Activated B cell treated with CpG ODN at 0.5 μM for 24 hours (primary cell): ENCODE measurements at places on chromosomes 7 and 10. TPM values are rescaled to one million over a fixed set of nuclear protein-coding genes. Genes with fewer than 3 reads are reported as not detected.

DNA sequence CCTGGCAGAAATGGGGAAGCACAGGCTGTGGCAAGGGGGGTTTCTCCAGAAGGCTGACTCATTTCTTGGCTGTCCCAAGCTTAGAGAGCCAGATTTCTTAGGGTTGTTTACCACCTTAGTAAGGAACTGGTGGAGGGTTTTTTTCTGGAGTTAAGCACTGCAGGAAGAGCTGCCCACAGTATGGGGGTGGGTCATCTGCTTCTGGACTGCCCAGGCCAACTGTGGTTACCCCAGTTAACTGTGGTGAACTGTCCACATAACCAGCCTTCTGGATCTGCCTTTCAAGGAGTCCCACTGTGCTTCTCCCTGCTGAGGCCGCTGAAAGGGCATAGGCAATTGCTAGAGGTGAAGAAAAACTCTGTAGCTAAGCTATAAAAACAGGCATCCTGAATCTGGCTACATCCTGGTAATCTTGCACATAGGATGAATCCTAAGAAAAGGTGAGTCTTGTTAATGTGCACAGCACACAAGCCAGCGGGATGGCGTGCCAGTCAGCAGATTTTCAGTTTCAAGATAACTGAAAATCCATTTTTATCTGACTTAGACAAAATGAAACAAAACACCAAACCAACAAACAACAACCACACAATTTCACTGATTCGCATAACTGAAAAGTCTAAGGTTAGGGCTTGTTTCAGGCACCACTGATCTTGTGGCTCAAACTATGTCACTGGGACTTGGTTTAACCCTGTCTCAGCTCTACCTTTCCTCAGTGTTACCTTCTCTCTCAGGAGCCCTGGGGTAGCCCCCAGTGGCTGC, 21.6 kb upstream of the TSPAN33 start:
- H3K4me3 ChIP-seq, result peak overlapping the region; percentile 73
- no peaks in the 10 kb centered on the region for H3K27me3 ChIP-seq
- peaks cover 1% of the 10 kb centered on the region for H3K36me3 ChIP-seq
- peak; percentile 53 for DNase-seq
- H3K4me1 ChIP-seq, result peaks cover 40% of the 10 kb centered on the region

DNA sequence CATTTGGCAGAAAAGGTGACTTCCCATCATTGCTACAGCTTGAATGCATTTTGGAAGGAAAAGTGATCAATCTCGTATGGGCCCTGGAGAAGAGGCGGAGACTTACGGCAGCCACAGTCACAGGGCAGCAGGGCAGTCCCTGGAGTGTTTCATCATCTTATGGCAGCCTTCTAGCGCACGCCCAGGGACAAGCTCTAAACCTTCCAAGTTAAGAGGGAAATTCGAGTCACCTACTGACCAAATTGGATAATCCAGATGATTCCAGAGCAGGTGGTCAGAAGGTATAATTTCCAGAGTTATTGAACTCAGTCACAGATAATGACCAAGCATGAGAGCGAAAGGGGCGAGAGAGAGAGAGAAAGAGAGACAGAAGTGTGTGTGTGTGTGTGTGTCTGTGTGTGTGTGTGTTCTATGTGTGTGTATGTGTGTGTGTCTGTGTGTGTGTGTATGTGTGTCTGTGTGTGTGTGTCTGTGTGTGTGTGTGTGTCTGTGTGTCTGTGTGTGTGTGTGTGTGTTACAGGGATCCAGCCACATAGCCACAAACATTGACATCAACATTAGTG, 123.7 kb upstream of the ADAM12 start:
- H3K4me3 ChIP-seq, result no peak overlapping the region
- no peak overlapping the region for H3K27ac ChIP-seq
- no peak for DNase-seq
- H3K27me3 ChIP-seq, result no peaks in the 10 kb centered on the region
- H3K4me1 ChIP-seq, result no peaks in the 10 kb centered on the region
- no peaks in the 10 kb centered on the region for H3K36me3 ChIP-seq

DNA sequence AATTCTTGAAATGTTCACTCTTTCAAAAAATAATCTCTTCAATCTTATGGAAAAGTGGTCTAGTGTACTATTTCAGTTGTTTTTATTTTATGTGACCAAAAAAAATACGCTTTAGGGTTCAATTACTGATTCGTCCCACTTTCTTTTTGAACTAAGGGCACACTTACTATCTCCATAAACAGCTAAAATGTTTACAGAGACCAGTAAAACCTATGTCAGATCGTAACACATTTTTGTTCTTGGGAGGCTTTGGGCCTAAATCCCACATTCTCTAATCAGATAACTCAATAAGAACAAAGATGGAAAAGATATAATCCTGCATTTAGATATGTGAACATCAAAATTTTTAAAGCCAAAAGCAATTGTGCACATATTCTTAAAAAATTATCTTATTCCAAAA, 29.8 kb upstream of the EPC1 start:
- peaks cover 26% of the 10 kb centered on the region for H3K4me1 ChIP-seq
- peaks cover 7% of the 10 kb centered on the region for H3K36me3 ChIP-seq
- no peaks in the 10 kb centered on the region for H3K27me3 ChIP-seq
- no peak overlapping the region for H3K27ac ChIP-seq

DNA sequence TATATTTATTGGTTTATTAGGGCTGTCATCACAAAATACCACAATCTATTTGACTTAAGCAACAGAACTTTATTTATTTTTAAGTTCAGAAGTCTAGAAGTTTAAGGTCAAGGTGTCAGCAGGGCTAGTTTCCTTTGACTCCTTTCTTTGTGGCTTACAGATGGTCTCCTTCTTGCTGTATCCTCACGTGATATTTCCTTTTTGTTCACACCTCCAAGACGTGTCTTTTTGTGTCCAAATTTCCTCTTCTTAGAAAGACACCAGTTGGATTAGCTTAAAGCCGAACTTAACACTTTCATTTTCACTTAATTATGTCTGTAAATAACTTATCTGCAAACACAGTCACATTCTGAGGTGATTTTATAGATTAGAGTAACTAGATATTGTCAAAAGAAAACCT, 631.4 kb upstream of the POT1 start:
- no peak overlapping the region for H3K27ac ChIP-seq
- H3K36me3 ChIP-seq, result no peaks in the 10 kb centered on the region
- no peak overlapping the region for H3K4me3 ChIP-seq

- no peak for DNase-seq
- H3K4me1 ChIP-seq, result no peaks in the 10 kb centered on the region
- no peaks in the 10 kb centered on the region for H3K27me3 ChIP-seq
- no peak overlapping the region for H3K27ac ChIP-seq
Measured at GRCh38 chr10:29598851-29599311, 35.9 kb downstream of the SVIL start.

- H3K4me3 ChIP-seq, result no peak overlapping the region
- H3K36me3 ChIP-seq, result peaks cover 8% of the 10 kb centered on the region
- no peak for DNase-seq
- peaks cover 10% of the 10 kb centered on the region for H3K4me1 ChIP-seq
Measured at GRCh38 chr7:1872191-1873069, 202.4 kb downstream of the ELFN1 start.

- DNase-seq, result no peak
- peaks cover 4% of the 10 kb centered on the region for H3K36me3 ChIP-seq
- H3K4me1 ChIP-seq, result no peaks in the 10 kb centered on the region
- no peaks in the 10 kb centered on the region for H3K27me3 ChIP-seq
- no peak overlapping the region for H3K27ac ChIP-seq
Measured at GRCh38 chr7:27600247-27600646, 62.4 kb downstream of the HIBADH start.

DNA sequence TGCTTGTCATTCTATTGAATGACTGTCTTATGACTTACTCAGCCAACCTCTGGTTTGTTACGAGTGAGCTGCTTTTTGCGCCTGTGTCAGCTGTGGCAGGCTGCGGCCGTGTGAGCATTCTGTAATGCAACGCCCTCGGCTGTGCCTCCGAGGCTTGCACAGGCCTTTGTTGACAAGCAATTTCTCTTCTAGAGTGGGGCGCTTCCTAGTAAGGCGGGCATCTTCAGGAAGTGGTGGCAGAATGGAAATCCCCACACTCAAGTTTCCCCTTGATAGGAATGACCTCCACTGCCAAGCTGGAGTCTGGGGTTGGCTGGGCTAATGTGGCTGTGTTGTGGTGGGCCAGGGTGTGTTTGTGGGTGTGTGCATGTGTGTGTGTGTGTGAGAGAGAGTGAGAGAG, 20.2 kb upstream of the TMEM178B start:
- no peak overlapping the region for H3K27ac ChIP-seq
- H3K27me3 ChIP-seq, result peaks cover 38% of the 10 kb centered on the region
- H3K4me3 ChIP-seq, result no peak overlapping the region
- H3K4me1 ChIP-seq, result no peaks in the 10 kb centered on the region
- no peaks in the 10 kb centered on the region for H3K36me3 ChIP-seq
- no peak for DNase-seq

DNA sequence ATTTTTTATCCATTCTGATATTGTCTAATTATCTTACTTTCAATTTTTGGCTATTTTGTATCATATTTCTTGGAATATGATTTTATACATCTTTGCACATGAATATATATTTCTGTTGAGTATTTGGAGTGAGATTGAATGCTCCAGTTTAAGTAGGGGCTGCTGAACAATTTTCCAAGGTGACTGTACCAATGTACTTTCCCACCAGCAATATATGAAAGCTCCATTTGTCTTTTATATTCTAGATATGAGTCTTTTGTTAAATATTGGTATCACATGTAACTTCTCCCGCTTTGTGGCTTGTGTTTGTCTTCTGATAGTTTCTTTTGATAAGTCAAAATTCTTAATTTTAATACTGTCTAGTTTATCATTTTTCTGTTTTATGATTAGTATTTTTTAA, 144.6 kb upstream of the MDFIC start:
- no peaks in the 10 kb centered on the region for H3K4me1 ChIP-seq
- no peak for DNase-seq
- H3K27me3 ChIP-seq, result peaks cover 3% of the 10 kb centered on the region
- no peak overlapping the region for H3K4me3 ChIP-seq
- no peaks in the 10 kb centered on the region for H3K36me3 ChIP-seq

GRCh38 chr10:82331716-82332115, 456.7 kb downstream of the NRG3 start:
- DNase-seq, result no peak
- H3K27ac ChIP-seq, result no peak overlapping the region
- no peaks in the 10 kb centered on the region for H3K36me3 ChIP-seq
- H3K4me3 ChIP-seq, result no peak overlapping the region
- no peaks in the 10 kb centered on the region for H3K4me1 ChIP-seq
- no peaks in the 10 kb centered on the region for H3K27me3 ChIP-seq

DNA sequence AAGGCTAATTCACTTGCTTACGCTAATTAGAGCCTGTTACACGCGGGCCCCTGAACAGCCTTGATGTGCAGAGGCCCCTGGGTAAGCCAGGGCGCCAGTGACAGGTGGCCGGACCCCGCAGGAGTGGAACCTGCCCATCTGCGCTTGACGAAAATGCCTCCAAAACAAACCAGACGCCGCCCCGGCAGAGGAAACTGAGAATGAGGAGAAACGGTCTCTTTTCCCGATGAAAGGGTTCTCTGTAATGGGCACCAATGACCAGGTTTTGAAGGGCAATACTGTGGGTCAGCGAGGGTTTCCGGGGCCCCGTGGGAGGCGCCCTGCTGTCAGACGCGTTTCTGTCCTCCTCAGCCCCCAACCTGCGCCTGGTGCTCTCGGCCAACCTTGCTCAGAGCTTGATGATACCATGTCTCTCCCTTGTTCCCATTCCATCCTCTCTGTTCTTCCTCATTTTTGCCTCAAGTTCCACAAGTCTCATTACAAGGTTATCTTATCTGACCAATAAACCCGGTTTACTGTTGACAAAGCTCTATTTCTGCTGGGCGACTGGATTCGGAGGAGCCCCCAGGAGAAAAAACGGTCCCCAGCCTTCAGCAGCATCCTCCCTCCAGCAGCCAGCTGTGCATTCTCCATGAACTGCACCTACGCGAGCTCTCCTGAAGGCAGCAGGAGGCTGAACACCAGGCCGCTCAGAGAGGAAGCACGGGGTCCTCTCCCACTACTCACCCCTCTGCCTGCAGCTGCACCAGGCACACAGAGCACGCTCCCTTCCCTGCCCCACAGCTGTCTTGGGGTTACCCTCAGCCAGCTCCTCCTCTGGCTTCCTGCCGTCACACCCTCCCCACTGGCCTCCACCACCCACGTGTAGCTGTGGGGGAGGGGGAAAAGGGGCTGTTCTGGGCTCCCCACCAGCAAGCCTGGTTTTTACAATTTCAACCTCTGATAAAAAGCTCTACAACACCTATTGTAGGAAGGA, 202.0 kb downstream of the MAD1L1 start:
- peak overlapping the region; percentile 20 for H3K4me3 ChIP-seq
- H3K27me3 ChIP-seq, result no peaks in the 10 kb centered on the region
- H3K27ac ChIP-seq, result no peak overlapping the region
- peaks cover 35% of the 10 kb centered on the region for H3K4me1 ChIP-seq

DNA sequence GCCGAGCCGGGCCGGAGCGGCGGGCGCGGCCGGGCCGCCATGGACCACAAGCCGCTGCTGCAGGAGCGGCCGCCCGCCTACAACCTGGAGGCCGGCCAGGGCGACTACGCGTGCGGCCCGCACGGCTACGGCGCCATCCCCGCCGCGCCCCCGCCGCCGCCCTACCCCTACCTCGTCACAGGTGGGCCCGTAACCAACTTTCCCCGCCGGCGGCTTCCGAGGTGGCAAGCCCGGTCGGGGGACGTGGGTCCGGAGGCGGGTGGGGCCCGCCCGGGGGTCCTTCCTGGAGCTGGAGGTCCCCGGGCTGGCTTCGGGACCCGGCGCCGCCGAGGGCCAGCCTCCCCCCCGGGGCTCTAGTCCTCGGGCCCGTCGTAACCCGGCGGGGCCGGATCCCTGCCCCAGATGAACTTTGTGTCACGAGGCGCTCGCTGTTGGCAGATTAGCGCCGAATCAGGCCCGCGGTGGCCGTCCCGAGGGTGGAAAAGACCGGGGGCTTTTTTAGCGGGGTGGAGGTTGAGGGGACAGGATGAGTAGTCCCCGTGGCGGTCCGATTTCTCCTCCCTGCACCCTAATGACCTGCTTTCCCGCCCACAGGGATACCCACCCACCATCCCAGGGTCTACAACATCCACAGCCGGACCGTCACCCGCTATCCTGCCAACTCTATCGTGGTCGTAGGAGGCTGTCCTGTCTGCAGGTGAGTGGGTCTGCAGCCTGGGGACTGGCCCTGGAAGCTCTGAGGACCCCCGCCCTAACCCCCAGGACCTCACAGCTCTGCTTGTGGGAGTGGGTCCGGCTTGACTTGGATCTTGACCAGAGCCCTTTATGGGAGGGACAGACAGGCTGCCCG, 496 bp downstream of the BRI3 start:
- H3K27ac ChIP-seq, result peak overlapping the region; percentile 75
- H3K36me3 ChIP-seq, result peaks cover 1% of the 10 kb centered on the region
- no peaks in the 10 kb centered on the region for H3K27me3 ChIP-seq
- peak overlapping the region; percentile 85 for H3K4me3 ChIP-seq
- DNase-seq, result no peak

- peaks cover 63% of the 10 kb centered on the region for H3K27me3 ChIP-seq
- H3K4me1 ChIP-seq, result peaks cover 3% of the 10 kb centered on the region
- no peak for DNase-seq
- H3K27ac ChIP-seq, result no peak overlapping the region
Measured at GRCh38 chr10:100802607-100803006, 57.2 kb downstream of the PAX2 start.

- no peaks in the 10 kb centered on the region for H3K4me1 ChIP-seq
- no peak overlapping the region for H3K4me3 ChIP-seq
- no peak overlapping the region for H3K27ac ChIP-seq
- no peak for DNase-seq
- no peaks in the 10 kb centered on the region for H3K36me3 ChIP-seq
- H3K27me3 ChIP-seq, result no peaks in the 10 kb centered on the region
Measured at GRCh38 chr10:131461093-131461492, 149.6 kb upstream of the TCERG1L start.

Gene FOXI2
- total RNA-seq, result not detected in 2 replicates

Gene TFPI2
- total RNA-seq, result 0.73 and 1.4 TPM in 2 replicates

Gene PROSER2
- 0.17 and 0.27 TPM in 2 replicates for total RNA-seq

Gene CHRM2
- not detected in 2 replicates for total RNA-seq

Gene KEL
- 0.37 and 1.2 TPM in 2 replicates for total RNA-seq

Gene CPA2
- not detected in 2 replicates for total RNA-seq

Gene AKR1D1
- not detected in 2 replicates for total RNA-seq
